Activated CD8-positive, alpha-beta memory T cell treated with anti-CD3 and anti-CD28 coated beads for 1 hour (primary cell): ENCODE measurements at places on chromosomes 11 and 22.

GRCh38 chr11:1540074-1540473, 32.0 kb downstream of the DUSP8 start:
- DNase-seq = no peak

DNA sequence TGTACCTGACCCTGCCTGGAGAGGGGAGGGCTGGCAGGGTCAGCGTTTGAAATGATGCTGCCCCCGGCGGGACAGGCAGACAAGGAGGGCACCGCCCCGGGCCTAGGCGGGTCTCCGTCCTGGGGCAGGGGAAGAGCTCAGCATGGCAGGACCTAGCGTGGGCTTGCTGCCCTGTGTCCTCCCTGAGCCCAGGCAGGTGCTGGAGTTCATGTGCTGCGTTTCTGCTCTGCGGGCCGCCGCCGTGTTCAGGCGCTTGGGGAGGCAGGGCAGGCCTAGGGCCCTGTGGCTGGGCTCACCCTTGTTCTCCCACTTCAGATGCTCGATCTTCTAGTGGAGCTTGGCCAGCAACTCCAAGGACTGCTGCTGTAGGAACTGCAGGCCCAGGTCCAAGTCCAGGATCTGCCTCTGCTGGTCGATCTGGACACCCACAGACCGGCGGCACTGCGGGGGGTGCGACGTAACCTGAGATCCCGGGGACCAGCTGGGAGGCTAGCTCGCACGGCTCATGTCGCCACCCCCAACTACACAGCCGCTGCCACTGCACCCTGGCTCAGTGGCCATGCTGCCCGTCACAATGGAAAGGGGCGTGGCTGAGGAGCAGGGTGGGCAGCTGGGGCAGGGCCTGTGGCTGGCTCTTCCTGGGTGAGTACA, 84.4 kb downstream of the MED15 start:
- DNase-seq = no peak

DNA sequence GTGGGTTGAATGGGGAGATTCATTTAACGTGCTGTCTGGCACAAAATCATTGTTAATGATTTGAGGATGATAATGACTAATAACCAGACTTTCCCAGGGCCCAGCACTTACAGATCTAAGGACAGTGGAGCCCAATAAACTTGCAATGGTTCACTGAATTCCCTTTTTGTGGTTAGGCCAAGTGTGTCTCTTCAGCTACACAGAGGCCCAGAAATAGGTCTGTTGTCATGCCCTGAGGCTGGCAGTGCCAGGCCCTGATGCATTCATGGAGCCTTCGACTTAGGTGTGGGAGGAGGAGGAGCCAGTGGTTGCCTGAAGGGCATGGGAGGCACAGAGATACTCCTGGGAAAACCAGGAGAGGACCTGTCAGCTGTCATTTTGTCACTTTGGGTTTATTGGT, 56.1 kb downstream of the KIAA1671 start:
- DNase-seq = no peak

- no peak for DNase-seq
Observed at GRCh38 chr11:12922980-12923507, 86.1 kb upstream of the RASSF10 start.

- DNase-seq = no peak
Observed at GRCh38 chr11:74463216-74463615, 4.1 kb downstream of the KCNE3 start.

DNA sequence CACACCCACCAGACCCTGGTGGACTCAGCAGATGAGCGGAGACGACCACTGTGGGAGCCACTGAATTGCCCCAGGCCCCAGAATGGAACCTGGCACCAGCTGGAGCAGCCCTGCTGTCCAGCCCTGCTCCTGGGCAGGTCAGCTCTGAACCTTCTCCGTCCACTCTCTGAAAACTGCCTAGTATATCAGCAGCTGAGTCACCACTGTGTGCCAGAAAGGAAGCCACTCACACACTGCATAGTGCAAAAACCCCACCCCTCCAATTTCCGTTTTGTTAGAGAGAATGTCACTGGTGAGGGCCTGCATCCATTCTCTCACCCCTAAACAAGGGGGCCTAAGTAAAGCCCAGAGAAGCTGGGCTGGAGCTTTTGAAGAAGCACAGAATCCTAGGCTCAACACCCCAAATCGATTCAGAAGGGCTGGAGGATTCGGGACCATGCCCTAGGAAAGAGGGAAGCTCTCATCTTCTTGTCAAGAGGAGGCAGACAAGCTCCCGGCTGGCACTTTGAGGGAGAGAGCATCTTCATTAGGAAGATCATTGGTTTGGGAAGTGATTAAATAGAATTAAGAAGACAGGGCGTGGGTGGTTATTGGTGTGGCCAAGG, 44.5 kb downstream of the GALNT18 start:
- no peak for DNase-seq

DNA sequence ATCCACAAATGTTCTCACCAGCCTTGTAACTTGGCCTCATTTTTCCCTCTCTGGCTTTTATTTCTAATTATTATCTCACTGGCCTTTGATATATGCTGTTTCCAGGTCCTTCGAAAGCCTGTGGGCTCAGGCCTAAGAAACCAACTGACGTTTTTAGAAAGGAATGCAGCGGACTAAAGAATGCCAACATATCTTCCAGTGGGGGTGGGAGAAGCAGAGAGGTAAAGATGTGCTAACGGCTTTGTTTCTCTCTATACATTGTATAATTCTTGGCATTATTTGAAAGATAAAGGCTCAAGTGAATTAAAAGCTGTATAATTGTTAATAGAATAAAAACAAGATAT, 28.2 kb downstream of the OR6Q1 start:
- no peak for DNase-seq

DNA sequence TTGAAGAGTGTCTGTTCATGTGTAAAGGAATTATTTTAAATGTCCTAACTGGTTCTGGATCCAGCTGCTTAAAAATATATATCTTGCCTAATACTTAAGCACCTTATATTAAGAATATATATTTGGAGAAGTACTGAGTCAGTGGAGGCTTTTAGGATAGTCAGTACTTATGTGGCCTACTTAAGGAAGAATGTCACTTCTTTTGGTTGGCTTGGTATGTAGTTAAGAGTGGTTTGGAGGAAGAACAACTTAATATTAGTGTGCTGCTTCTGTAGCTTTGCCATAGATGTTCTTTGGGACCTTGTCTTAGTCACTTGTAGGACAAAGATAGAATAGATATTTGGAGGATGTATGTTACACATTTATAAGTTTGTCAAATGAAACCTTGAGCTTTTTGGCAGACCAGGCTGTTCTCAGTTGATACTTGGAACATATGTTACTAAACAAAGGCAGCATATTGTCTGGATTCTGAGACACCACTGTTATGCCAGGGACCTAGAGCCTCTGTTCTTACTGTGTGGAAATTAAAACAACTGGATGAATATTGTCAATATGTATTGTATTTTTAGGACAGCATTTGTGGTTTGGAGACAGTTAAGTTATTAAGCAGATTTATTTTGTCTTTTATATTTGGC, 4.9 kb downstream of the HIPK3 start:
- no peak for DNase-seq

GRCh38 chr11:71144736-71145135, 107.6 kb downstream of the SHANK2 start:
- no peak for DNase-seq

DNA sequence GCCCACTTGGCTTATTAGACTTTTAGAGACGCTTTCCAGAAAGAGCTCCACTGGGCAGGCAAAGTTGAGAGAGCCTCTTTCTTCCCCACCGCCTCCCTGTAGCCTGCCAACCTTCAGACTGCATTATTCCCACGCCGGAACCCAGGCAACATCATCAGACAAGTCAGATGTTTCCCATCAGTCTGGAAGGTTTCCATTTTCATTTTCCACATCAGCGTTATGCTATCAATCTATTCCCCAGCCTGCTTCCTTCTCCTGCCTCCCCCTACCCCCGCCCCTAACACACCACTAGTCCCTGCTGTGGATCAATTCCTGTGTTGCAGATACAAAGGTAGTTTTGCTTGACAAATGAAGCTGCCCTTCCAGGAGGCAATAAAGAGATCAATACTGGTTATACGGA, 184.8 kb downstream of the DSCAML1 start:
- no peak for DNase-seq

GRCh38 chr11:20249378-20249777, 89.1 kb upstream of the DBX1 start:
- DNase-seq = no peak

DNA sequence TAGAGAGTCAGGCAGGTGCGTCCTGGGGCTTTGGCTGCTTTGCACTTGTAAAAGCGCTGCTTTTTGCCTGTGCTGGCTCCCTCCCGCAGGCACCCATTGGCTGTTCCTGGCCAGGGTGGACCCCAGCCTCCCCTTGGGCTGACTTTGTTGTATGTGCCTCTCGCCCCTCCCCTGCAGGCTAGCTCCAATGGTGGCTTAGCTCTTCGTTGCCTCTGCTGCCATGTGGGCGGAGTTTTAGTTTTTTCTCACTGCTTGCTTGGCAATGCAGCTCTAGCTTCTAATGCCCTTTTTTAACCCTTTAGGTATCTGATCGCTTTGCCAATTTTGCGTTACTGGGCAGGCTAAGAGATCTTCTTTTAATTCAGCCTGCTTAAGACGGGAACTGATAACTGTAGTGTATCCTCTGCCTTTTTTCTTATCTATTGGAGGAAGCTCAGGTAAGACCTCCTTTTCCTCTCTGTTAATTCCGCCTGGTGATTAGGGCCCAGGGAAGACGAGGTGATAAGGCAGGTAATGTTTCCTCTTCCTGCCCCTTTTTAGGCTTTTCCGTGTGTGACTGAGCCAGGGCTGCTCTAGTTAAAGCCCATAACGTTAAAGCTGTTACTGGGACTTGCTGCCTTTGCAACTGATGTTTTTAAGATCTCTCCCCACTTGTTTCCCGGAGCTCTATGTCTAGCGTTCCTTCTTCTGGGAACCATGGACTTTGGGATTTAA, 11.7 kb upstream of the GLYATL1 start:
- DNase-seq = no peak

- DNase-seq = no peak
Observed at GRCh38 chr22:49204599-49205482, 622.8 kb downstream of the BRD1 start.

DNA sequence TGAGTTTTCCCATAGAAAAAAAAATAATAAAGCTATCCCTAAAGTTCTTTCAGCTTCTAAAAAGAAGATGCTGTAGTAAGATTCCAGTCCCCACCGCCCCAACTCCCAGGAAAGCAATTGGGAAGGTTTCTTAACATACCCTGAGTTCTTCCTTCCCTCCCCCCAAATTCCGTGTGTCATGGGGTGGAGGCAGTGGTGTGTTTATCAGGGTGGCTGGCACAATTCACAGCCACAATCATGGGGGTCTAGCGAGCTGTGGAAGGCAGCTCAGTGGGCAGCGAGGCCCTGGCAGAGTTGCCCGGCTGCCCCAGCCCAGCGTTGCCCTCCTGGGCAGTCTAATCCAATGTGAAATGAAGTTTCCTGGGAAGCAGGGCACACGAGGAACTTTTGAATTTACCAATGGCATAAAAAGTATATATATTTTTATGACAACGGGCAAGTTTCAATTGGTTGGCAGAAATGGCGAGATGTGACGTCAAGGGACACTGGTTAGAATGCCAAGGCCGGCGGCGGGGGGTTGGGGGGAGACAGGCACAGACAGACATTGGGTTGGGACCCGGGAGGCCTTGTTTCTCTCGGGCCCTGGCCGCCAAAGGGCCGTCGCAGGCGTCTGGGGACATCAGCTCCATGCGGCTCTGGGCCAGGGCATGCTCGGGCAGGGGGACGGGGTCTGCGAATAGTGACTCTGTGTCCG, 80.7 kb upstream of the PPARA start:
- no peak for DNase-seq

DNA sequence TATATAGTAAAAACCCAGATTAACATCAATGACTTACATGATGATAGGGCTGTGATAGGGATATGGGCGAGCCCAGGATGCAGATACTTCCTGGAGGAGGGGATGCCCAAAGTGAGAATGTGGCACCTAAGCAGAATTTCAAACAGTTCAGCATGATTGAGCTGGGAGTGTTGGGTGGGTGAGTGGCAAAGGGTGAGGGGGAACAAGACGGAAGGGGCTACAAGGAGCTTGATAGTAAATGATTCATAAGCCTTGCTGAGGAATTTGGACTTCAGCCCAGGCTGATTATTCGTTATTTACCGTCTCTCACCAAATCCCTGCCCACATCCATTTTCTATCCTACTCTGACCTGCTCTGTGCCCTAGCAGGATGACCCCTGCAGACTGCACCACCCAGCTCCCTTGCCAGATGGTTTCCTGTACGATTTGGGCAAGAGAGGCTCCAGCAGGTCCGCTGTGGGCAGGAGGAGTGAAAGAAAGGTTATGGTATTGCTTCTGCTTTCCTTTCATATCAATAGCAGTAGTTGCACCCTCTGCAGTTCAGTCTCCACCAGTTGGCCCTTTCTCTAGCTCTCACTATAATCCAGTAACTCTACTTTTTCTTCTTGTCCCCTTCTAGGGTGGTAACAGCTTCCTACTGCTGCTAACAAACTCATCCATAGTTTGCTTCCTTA, 30.3 kb upstream of the SIK2 start:
- no peak for DNase-seq

DNA sequence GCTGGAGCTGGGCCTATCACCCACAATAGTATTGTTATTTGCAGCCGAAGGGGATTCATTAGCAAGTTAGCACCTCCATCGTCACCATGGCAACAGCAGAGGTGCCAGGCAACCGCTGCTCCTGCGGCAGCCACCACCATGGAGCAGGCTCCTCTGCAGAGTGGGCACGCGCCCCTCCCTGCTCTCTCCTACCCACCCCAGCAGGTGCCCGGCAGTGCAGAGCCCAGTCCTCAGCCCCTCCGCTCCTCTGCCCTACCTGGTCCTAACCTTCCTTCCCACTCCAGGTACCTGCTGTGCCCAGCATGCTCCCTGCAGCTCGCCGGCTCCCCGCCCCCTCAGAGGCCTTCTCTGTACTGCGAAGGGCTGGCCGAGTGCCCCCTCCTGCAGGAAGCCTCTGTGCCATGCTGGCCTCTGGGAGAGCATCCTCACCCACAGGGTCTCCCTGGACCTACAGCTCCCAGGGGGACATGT, 3.6 kb downstream of the DUSP8 start:
- DNase-seq = peak; percentile 42

GRCh38 chr22:36865346-36865745, 4.5 kb downstream of the NCF4 start:
- DNase-seq = no peak

DNA sequence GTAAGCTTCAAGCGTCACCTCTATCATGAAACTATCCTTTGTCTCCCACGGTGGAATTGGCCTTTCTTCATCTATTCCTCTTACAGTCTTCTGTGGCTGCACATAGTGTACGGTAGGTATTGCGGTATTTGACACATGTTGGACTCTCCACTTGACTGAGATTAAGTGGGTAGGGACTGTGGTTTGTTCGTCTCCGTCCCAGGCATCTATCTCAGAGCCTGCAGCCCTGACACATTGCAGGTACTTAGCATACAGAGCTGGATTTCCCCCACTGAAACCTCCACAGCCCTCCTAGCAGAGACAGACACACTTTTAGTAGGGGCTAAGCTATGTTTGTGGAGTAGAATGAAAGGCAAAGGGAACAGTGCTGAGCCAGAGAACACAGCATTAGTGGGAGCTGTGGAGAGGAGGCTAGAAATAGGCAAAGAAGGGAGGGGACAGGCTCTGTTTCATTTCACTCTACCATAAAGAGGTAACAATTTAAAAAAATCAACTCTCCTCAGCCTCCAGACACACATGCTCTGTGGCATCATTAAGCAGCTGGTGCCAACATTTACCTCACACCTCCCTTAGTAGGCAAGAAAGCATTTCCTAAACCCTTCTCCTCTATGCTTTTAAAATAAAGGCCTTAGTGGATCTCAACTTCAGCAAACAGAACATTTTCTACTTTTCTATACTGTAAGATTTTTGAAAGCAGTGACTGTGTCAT, 277.5 kb downstream of the KIRREL3 start:
- DNase-seq = no peak

- no peak for DNase-seq
Observed at GRCh38 chr11:122189229-122189628, 73.2 kb upstream of the BLID start.
